ENCODE measurements at places on chromosomes 5 and 9.
A peak's percentile ranks its signal among the peaks of the same experiment; 100 is the strongest.

DNA sequence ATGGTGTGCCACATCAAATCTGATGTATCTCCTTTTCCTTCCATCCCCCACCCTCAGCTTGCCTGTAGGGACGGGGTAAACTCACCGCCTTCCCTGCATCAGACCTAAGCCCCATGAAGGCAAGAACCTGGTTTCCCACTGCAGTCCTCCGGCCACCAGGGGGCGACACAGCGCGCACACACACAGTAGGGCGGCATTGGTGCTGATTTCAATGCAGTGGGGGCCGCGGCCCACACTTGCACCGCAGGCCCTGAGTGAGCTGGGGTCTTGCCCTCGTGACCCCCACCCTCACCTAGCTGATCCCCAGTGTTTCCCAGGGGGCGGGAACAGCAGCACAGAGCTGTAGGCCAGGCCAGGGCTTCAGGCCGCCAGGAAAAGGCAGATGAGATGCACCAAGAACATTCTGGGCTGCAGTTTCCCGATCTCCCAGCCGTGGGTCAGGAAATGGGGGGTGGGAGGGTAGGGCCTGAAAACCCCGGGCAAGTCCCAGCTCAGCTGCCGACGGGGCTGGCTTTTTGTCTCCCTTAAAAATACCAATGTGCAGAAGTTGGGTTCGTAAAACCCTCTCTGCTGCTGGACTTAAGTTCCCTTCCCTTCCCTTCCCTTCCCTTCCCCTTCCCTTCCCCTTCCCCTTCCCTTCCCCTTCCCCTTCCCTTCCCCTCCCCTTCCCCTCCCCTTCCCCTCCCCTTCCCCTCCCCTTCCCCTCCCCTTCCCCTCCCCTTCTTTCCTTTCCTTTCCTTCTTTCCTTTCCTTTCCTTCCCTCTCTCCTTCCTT is 19.5 kb downstream of the FAM163B start:
- no peak for DNase-seq

- DNase-seq: no peak
These were observed 247.0 kb upstream of the MEF2C start for GRCh38 chr5:89129941-89130340.

GRCh38 chr9:75089373-75089766 is 1.1 kb downstream of the OSTF1 start:
- no peak for DNase-seq

DNA sequence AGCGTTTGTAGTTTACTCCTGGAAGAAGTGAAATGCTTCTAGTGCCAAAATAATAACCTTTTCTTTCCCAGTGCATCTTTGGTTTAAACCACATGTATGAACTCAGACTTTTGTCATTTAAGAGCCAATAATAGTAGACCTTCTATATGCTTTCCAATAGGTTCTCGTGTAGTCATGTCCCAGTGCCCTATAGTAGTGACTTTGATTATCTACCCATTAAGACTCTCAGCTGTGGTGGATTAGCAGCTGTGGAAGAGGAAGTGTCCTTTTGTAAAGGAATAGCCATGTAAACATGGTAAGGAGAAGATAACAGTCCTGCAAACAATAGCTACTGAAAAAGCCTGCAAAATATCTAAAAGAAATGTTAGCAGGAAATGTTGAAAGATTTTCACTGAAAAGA is 765.3 kb downstream of the MTRR start:
- no peak for DNase-seq

GRCh38 chr9:36961561-36962325 is 72.3 kb downstream of the PAX5 start:
- DNase-seq: no peak

GRCh38 chr9:36802201-36802920 is 229.7 kb downstream of the MELK start:
- no peak for DNase-seq

GRCh38 chr9:10146517-10147331 is 466.1 kb downstream of the PTPRD start:
- no peak for DNase-seq

- DNase-seq: no peak
These were observed 4.9 kb downstream of the MRPL22 start for GRCh38 chr5:154945695-154946301.

GRCh38 chr5:39283231-39283818 is 64.0 kb upstream of the FYB1 start:
- peak; percentile 47 for DNase-seq

- no peak for DNase-seq
These were observed 144.9 kb downstream of the PRKACG start for GRCh38 chr9:68869022-68869421.

DNA sequence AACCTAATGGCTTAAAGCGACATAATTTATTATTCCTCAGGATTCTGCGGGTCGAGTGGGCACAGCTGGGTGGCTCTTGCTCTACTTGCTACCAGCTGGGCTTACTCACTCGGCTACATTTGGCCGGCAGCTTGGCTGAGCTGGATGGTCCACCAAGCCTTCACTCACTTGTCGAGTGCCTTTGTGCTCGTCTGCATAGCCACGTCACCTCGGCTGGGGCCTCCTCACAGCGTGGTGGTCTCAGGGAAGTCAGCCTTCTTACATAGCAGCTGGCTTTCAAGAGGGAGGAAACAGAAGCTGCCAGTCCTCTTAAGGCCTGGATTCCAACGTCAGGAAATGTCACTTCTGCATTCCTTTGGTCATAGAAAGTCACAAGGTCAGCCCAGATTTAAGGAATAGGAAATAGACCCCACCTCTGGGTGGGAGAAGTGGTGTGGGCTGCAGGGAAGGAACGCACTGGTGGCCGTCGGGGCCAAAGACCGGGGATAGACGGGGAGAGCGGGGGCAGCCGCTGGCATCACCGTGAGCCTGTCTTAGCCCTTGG is 75.1 kb upstream of the RUFY1 start:
- no peak for DNase-seq

GRCh38 chr9:6944093-6944551 is 186.3 kb downstream of the KDM4C start:
- no peak for DNase-seq

DNA sequence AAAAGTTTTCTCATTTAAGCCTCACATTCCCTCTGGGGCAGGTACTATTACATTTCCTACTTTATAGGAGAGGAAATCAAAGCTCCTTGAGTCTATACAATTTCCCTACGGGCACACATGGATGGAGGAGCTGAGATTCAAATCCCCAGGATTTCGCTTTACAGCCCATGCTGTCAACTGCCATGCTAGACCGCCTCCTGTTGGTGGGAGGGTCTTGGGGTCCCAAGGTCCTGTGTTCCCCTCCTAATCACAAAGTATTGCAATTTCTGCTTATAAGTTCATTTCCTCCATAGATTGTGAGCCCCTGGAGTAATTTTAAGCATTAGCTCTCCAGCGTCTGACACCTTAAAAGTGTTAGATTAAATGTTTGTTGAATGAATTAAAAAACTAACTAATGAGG is 95.9 kb upstream of the SMARCA2 start:
- DNase-seq: no peak

- no peak for DNase-seq
These were observed 6.5 kb downstream of the TRAF1 start for GRCh38 chr9:120919843-120920805.

DNA sequence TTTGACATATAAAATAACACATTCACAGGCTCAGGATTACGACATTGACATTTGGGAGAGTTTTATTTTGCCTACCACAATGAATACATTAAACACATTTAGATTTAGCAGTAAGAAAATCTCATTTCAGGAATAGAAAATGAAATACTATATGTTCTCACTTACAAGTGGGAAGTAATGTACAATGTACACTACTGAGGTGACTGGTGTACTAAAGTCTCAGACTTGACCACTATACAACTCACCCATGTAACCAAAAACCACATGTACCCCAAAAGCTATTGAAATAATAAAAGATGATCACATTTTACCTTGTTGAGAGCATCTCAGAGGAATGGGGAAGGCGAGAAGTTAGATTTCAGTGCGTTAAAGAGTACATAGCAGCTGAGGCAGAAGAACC is 1202.4 kb upstream of the SEMA6A start:
- no peak for DNase-seq

GRCh38 chr5:76473661-76474060 is 70.6 kb downstream of the IQGAP2 start:
- DNase-seq: no peak

DNA sequence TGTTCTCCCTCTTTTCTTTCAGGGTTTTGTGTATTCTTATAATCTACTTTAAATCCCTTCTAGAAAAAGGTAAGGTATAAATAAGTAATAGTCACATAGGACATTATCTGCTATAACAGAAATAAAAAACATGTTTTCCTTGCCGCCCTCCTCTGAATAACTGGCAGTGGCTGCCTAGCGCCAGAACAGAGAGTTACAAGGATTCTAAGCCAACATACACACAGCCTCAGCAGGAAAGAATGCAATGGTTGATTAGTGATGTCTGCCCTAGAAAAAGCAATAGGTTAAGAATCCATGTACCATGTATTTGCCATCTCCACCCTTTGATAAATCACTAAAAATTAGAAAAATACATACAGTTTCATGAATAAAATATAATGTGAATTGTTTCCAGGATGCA is 4.9 kb downstream of the MED27 start:
- DNase-seq: no peak

DNA sequence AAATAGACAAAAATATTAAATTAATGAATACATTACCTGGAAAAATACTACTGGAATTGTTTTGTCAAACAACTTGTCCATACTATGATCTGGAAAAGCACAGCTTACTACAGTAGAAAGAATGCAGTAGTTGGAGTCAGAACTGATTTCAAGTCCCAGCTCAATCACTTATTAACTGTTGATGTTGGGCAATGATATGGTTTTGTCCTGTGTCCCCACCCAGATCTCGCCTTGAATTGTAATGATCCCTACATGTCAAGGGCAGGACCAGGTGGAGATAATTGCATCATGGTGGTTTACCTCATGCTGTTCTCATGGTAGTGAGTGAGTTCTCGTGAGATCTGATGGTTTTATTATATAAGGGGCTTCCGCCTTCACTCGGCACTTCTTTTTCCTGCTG is 247.5 kb downstream of the CD180 start:
- DNase-seq: no peak

DNA sequence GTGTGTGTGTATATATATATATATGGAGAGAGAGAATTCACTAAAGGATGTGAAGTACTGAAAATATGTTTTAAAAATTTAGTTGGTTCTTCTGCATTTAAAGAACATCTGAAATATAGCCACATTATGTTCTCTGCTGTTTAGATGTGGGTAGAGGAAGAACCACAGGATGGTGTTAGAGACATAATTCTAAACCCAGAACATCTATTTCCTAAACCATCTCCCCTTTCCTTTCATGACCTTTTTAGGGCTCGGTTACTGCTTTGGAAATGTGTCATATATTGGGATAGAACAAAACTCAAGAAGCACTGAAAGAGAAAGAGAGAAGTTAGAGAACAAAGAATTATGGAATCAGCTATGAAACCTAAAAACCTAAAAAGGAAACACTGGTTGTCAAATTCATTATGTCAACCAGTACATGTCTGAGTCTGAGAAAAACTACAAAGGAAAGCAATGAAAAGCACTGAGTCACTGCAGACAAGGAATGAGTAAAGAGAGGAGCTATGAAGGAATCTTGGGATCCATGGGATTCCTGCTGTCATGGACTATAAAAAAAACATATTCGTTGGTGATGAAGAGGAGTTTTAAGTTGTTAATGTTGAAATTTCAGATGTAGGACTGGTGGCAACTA is 28.4 kb downstream of the SLC12A2 start:
- DNase-seq: no peak

DNA sequence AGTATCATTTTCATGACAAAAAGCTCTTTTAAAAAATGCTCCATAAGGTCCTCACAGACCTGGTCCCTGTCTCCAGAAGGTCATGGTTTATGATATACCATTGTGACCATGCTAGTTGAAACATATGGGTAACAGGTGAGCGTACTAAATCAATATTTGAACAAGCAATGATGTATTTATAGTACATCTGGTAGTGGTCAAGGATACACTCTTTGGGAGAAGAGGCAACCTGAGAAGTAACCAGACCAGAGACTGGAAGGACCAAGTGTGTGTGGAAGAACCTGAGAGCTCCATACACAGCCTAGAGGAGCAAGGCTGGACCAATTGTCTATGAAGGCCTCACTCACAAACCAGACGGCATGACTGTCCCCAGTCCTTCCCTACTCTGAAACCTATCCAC is 55.1 kb downstream of the LHFPL2 start:
- DNase-seq: no peak

DNA sequence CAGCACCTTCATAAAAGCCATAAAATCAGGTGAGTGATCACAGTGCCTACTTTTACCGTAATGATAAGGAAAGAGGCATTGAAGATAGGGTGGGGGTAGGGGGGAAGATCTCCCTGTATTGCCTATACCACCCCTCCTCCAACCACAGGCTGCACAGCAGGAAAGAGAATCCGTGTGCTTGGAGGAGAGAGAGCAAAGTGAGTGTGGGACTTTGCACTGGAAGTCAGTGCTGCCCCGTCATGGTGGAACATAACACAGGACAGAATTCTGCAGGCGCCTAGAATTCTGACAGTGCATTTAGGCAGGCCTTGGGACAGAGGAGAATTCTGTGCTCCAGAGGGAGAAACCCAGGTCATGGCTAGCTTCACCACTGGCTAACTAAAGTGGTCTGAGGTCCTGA is 3.5 kb upstream of the C5 start:
- no peak for DNase-seq
